Lower lobe of right lung (tissue), 2 donors: ENCODE measurements at places on chromosomes 3 and 15. TPM values are rescaled to one million over a fixed set of nuclear protein-coding genes. Genes with fewer than 3 reads are reported as not detected.

The PGBD4 gene
- total RNA-seq, result 1.5 TPM

The PLSCR4 gene
- total RNA-seq, result 63.5 TPM

The GOLGA6L9 gene
- total RNA-seq, result 6.0 TPM

The QRICH1 gene
- total RNA-seq, result 85.4 TPM

The DLL4 gene
- 21.3 TPM for total RNA-seq

The MNS1 gene
- total RNA-seq, result 2.3 TPM

The PLAAT1 gene
- total RNA-seq, result not detected

The COL8A1 gene
- total RNA-seq, result 56.1 TPM

The CCR9 gene
- not detected for total RNA-seq

DNA sequence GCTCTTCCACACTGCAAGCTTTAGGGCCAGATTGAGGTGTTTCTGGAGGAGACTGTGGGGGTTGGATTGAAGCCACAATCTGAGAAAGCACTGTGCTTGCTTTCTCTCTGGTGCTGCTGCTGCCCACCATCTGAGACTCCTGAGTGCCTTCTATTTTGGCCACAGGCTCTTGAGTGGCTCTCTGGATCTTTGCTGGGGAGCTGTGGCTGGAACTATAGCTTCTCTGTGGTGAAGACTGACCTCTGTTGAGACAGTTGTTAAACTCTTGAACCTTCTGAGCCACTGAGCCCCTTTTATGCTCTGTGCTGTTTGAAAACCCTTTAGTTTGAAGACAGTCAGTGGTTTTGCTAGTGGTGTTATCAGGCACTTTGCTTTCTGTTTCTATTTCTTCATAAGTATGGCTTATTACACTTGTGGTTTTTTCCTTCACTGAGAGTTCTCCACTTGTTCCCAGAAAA lies 108.7 kb upstream of the TSPAN3 start:
- no peak for DNase-seq

DNA sequence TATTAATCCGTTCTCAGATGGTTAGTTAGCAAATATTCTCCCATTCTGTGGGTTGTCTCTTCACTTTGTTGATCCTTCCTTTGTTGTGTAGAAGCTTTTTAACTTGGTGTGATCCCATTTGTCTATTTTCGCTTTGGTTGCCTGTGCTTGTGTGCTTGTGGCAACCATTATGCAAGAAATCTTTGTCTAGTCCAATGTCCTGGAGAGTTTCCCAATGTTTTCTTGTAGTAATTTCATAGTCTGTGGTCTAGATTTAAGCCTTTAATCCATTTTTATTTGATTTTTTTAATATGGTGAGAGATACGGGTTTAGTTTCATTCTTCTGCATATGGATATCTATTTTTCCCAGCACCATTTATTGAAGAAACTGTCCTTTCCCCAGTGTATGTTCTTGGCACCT lies 59.8 kb downstream of the RASA2 start:
- no peak for DNase-seq

DNA sequence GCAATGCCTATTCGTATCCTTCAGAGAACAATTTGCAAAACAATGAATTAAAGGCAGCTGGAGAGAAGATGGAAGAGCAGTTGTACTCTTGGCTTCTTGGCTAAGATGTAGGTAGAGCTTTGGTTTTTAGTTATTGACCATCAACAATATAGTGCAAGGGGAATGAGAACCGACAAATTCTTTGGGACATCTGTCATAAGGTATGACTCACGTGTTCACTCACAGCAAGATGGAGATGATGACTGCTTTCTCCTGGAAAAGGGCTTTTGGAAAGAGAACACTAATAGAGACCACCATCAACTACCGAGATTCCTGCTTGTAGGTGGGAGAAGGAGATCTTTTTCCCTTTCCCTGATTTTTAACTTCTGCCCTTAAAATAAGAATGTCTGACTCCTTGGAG lies 234.9 kb downstream of the NTRK3 start:
- DNase-seq, result no peak

DNA sequence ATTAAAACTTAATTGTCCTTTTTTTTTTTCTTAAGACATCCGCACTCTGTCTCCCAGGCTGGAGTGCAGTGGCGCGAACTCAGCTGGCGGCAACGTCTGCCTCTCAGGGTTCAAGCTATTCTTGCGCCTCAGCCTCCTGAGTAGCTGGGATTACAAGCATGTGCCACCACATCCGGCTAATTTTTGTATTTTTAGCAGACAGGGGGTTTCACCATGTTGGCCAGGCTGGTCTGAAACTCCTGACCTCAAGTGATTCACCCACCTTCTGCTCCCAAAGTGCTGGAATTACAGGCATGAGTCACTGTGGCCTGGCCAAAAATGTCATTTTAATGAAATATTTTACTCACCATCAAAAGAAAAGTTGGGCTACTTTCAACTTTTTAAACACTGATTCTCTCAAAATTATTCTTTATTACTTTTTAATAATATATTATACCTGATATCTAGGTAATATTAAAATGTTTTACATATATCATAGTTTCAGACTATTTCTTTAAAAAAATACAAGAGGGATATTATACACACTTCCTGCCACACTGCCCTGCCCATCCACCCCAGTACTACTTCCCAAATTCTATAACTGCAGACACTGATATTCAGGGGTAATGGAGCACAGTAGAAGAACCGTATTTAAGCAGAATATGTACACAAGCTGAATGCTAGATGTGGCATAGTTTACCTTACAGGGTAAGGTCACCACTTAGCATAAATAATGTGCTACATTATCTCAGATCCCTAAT lies 723.9 kb upstream of the ZNF385D start:
- DNase-seq, result no peak

GRCh38 chr3:148879256-148879655 lies 14.2 kb downstream of the CPA3 start:
- DNase-seq, result no peak

DNA sequence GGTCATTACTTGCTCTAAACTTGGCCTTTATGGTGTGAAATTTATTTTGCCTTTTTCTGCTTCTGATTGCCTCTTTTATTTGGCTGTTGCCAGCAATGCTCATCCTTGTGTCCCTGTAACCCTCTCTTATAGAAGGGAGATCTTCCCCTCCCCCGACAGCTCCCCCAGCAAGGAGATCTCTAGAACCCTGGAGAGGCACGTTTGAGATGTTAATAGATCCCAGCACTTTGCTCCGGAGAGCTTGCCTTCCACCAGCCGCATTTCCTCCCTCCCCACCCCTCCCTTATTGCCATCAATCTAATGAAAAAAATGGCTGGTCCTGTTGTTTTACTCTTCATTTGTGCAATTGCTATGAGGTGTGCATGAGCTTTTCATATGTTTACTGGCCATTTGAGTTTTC lies 18.2 kb downstream of the TRIM71 start:
- no peak for DNase-seq

- DNase-seq, result no peak
Observed at GRCh38 chr15:81380203-81380602, 6.2 kb upstream of the TMC3 start.

DNA sequence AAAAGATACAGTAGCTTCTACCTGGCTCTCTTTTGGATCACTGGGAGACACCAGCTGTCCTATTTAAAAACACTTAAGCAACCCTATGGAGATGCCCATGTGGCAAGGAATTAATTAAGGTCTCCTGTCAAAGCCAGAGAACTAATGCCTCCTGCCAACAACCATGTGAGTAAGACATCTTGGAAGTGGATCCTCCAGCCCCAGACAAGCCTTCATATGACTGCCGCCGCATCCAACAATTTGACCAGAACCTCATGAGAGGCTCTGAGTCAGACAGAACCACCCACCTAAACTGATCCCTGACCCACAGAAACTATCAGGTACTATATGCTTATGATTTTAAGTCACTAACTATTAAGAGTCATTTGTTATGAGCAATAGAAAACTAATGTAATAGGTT lies 22.3 kb downstream of the IFT80 start:
- DNase-seq, result no peak

- DNase-seq, result no peak
Observed at GRCh38 chr3:23796518-23796917, 9.2 kb upstream of the UBE2E1 start.

GRCh38 chr3:10855871-10856662 lies 40.0 kb downstream of the SLC6A11 start:
- DNase-seq, result no peak

DNA sequence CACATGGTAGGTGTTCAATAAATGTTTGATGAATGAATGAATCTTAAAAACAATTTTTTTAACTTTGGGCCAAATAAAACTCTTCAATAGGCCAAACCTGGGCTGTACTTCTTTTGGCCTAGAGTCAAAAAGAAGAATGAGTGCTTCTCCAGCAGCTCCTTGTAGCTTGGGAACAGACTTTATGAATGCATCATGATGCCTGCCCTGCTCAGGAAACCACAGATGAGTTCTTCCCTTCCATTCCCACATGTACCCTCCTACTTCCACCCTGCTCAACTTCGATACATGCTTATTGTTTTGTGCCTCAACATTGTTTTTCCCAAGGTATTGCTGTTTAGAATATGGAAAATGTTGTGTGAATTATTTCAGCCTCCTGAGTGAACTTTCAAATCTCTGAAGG lies 87.0 kb downstream of the FILIP1L start:
- no peak for DNase-seq

DNA sequence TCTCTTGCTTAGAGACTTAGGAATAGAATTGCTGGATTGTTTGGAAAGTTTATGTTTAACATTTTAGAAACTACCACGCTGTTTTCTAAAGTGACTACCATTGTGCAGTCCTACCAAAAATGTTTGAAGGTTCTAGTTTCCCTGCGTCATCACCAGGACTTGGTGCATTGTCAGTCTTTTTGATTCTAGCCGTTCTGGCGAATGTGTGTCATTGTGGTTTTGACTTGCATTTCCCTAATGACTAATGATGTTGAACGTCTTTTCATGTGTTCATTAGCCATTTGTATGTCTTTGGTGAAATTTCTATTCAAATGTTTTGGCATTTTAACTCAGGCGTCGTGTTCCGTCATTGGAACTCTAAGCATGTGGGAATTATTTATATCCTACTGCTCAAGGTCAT lies 58.0 kb downstream of the CHD2 start:
- no peak for DNase-seq

- no peak for DNase-seq
Observed at GRCh38 chr3:196918968-196919367, 23.4 kb downstream of the NCBP2 start.

DNA sequence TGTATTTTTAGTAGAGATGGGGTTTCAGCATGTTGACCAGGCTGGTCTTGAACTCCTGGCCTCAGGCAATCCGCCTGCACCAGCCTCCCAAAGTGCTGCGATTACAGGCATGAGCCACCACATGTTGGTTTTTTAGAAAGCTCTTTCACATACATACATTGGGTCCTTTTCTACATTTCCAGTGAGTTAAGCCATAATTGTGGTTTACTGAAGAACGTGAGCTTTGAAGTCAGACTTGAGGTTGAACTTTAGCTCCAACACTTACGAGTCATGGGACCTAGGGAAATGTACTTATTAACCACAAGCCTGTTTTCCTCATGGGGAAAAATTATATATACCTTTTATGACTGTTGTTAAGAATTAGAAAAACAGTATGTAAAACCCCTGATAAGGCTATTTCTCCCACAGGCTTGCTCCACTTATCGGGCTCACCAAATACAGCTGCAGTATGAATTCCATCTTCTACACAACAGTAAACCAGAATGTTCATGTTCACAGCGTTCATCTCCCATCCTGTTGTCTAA lies 39.0 kb downstream of the GPR160 start:
- no peak for DNase-seq

- no peak for DNase-seq
Observed at GRCh38 chr3:16085410-16085809, 89.1 kb upstream of the GALNT15 start.

GRCh38 chr3:73046195-73046594 lies 15.3 kb upstream of the EBLN2 start:
- DNase-seq, result no peak

- DNase-seq, result no peak
Observed at GRCh38 chr3:57048052-57048671, 12.3 kb upstream of the SPATA12 start.

DNA sequence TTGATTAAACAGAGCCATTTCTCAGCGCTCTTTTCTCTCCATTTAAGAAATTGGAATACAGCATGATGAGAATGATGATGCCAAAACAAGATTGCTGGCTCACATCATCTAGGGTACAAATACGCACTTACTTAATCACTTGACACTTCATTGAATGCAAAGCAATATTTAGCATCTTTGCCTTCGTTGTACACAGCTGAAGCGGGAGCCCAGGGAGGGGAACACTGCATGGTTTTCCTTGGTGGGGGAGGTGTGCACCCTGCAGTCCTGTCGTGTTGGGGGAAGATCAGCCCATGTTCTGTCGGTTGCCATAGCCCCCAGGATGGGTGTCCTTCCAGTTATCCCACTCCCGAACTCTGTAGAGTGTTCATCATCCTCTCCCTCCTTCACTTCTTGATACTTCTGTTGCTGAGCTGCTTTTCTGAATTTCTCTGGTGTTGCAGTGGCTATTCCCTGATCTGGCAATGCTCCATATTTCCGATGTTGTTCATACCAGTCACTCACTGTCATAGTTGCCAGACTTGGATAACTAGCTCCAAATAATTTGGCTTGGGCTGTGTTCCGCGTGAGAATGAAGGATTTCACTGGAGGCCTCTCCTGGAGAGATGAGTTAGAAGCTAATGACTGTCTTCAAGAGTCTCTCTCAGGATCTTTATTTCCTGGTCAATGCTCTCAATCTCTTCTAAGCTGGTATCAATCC lies 50.1 kb upstream of the DYNC1LI1 start:
- DNase-seq, result no peak

GRCh38 chr15:89391685-89392257 lies 57.1 kb upstream of the POLG start:
- no peak for DNase-seq

DNA sequence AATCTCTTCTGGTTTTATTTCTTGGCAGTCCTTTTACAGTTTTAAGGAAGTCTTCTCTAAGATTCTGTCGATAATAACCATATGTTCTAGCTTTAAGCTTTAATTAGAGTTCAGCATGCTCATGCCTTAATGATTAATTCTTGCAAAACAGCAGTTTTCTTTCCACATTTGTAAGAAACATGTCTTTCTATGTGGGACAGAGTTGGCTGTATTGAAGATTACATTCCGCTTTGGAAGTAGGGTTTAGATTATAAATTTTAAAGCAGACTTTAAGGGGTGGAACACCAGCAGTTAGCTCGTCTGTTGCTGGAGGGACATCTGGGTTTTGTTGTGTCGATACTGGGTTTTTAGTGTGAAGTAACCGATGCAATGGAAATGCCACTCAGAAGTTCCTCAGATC lies 35.3 kb downstream of the SQOR start:
- DNase-seq, result no peak

- no peak for DNase-seq
Observed at GRCh38 chr15:26582840-26583239, 190.0 kb downstream of the GABRB3 start.
